ENCODE measurements at places on chromosomes 4 and X. TPM values are rescaled to one million over a fixed set of nuclear protein-coding genes. Genes with fewer than 3 reads are reported as not detected.

The SH3TC1 gene
- total RNA-seq: 13.0 TPM

The SULT1E1 gene
- total RNA-seq: 29.7 TPM

The RHOXF1 gene
- not detected for total RNA-seq

The PROM1 gene
- 40.2 TPM for total RNA-seq

The CEP44 gene
- total RNA-seq: 17.7 TPM

The LGI2 gene
- 1.6 TPM for total RNA-seq

The TCP11X2 gene
- not detected for total RNA-seq

The GRK4 gene
- total RNA-seq: 12.5 TPM

The RIPPLY1 gene
- not detected for total RNA-seq

The CT45A7 gene
- total RNA-seq: not detected

The USP17L27 gene
- total RNA-seq: not detected

The CHRDL1 gene
- 12.5 TPM for total RNA-seq

The DMP1 gene
- not detected for total RNA-seq

The KLHL15 gene
- 16.2 TPM for total RNA-seq

The MND1 gene
- 6.8 TPM for total RNA-seq

The CCSER1 gene
- total RNA-seq: 1.0 TPM

The PLAC8 gene
- total RNA-seq: 11.0 TPM

The DDX53 gene
- total RNA-seq: not detected

The DIAPH2 gene
- total RNA-seq: 12.0 TPM

The EVC gene
- total RNA-seq: 19.8 TPM

The SPRY1 gene
- total RNA-seq: 77.8 TPM

The MAGEA12 gene
- not detected for total RNA-seq

The GAB3 gene
- total RNA-seq: 5.7 TPM

Measured in skeletal muscle tissue (tissue), 5 donors.